T-helper 17 cell (primary cell): ENCODE measurements at places on chromosomes 12 and 14.

DNA sequence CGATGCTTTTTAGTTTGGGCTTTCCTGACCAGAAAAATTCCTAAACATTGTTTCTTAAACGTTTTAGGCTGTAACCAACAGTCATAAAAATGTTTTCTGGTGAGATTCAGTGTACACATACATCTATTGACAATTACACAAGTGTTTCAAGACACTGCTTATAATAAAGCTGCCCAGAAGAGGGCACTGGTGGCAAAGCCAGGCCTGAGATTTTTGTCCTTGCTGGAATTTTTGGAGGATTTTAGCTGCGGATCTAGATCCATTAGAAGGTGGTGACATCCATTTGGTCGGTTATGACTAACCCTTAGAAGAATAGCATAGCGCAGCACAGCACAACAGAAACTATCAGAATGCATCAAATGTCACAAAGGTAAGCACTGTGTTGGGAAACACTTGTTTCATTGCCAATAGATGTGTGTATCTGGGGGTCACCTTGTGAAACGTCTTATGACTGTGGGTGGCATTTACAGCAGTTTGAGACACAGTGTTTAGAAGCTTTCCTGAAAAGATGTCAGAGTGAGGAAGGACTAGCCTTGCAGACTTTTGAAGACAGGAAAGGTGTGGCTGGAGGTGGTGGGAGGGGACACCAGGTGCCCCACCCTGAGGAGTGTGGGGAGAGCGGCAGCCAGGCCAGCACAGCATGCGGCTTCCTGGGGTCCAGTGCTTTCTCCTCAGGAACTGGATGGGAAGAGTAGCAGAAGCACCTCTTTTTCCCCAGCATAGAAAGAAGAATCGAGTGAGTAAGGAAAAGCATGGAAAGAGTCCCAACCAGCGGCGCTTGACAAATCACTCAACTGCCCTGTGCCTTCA is 54.7 kb upstream of the FKBP4 start:
- H3K4me3 ChIP-seq: no peak overlapping the region
- peaks cover 3% of the 10 kb centered on the region for H3K4me1 ChIP-seq
- H3K27me3 ChIP-seq: peaks cover 50% of the 10 kb centered on the region
- DNase-seq: no peak
- H3K36me3 ChIP-seq: peaks cover 2% of the 10 kb centered on the region

- no peaks in the 10 kb centered on the region for H3K27me3 ChIP-seq
- H3K4me1 ChIP-seq: peaks cover 47% of the 10 kb centered on the region
- H3K4me3 ChIP-seq: peak overlapping the region; percentile 25
- peak overlapping the region; percentile 88 for H3K27ac ChIP-seq
Measured at GRCh38 chr14:21241218-21241819, 27.9 kb downstream of the HNRNPC start.

DNA sequence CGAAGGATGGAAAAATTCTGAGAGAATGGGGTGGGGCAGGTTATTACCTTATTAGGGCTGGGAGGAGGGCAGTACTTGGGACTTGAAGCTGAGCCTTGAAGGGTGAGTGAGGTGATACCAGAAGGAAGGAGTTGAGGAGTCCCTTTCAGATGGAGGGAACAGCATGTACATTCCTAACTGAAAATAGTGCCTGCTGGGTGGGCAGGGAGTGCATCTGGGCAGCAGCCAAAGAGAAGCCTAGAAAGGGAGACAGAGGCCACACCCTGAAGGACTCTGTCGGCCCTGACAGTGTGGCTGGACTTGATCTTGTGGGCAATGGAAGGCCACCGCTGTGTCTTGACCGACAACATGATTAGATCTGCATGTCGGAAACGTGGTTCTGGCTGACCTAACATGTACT is 147.6 kb downstream of the NDUFA12 start:
- peaks cover 44% of the 10 kb centered on the region for H3K27me3 ChIP-seq
- no peak for DNase-seq
- no peaks in the 10 kb centered on the region for H3K36me3 ChIP-seq
- no peaks in the 10 kb centered on the region for H3K4me1 ChIP-seq

DNA sequence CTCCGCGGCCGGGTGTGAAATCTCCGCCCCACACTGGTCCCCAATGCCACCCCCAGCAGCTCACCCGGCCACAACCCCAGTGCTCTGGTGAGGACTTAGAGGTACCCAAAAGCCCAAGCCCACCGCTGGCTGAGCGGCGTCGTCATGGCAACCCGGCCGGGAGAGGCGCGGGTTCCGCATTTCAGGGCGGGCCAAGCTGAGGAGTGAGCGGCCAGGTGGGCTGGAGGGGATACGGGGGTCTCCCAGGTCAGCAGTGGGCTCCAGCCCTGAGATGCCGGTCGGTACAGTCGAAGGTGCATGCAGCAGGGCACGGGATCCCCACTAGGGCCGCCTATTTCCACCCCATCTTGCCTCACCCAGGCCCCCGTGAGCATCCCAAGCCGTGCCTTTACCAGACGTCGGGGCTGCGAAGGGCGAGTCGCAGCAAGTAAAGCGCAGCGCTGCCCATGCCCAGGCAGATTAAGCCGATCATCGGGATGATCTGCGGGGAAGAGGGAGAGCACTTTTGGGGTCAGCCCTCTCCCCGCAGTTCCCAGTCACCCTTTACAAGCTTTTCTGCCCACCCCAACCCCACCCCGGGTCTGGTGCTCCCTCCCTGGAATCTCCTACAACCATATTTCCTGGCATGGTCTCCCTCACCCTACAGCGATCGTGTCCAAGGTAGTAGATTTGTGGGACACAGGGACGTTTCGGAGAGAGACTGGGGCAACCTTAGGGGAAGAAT is 6.9 kb downstream of the SHMT2 start:
- H3K4me3 ChIP-seq: peak overlapping the region; percentile 36
- H3K27me3 ChIP-seq: peaks cover 56% of the 10 kb centered on the region
- peaks cover 11% of the 10 kb centered on the region for H3K36me3 ChIP-seq

DNA sequence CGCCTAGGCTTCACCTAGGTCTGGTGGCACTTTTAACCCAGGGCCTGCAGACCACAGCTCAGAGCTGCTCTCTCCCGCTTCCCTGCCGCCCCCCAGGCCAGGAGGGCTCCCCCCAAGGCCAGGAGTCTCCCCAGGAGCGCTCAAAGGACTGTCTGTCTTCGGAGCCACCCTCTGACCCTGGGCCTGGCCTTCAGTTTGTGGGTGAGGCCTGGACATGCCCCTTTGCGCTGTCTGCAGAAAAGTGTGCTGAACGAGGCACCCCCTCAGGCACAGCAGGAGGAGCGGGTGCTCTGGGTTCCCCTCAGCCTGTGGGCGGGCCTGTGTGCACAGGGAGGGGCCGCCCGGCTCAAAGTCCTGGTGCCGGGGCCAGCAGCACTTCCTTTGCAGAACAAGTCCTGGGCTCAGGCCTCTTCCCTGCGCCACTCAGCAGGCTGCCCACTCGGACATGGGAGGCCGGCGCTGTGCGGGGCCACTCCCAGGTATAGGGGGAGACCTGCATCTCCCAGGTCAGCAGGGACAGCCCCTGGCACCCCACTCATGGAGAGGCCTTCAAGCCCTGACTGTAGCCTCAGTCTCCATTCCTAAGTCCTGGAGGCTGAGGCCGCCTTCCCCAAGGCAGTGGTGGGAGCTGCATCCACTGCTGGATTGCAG is 14.3 kb downstream of the DEGS2 start:
- no peak overlapping the region for H3K27ac ChIP-seq
- peak overlapping the region; percentile 9 for H3K4me3 ChIP-seq
- peaks cover 25% of the 10 kb centered on the region for H3K4me1 ChIP-seq
- DNase-seq: no peak
- no peaks in the 10 kb centered on the region for H3K27me3 ChIP-seq
- H3K36me3 ChIP-seq: no peaks in the 10 kb centered on the region

DNA sequence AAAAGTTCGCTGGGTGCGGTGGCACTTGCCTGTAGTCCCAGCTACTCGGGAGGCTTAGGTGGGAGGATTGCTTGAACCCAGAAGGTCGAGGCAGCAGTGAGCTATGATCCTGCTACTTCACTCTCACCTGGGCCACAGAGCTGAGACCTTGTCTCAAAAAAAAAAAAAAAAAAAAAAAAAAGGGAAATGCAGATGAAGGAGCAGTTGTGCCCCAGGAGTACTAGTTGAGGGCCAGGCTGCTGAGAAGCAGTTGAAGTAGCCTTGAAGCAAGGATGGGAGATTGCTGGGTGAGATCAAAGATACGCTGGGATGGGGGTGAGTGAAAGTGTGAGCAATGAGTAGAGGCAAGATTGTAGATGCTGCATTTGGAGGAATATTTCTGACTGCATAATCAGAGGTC is 93.4 kb upstream of the DNM1L start:
- peaks cover 13% of the 10 kb centered on the region for H3K4me1 ChIP-seq
